Bronchus fibroblast of lung (primary cell): ENCODE measurements at places on chromosomes 1 and 21. TPM values are rescaled to one million over a fixed set of nuclear protein-coding genes. Genes with fewer than 3 reads are reported as not detected.

Gene ADAM30
- not detected in 2 replicates for total RNA-seq

Gene CLEC20A
- 0.15 TPM in 1 of 2 replicates, not detected in the other for total RNA-seq

Gene PTPRU
- total RNA-seq, result 18.8 and 29.1 TPM in 2 replicates

Gene LDLRAD1
- total RNA-seq, result not detected in 2 replicates

Gene C1orf87
- under 0.01 TPM in 1 of 2 replicates, not detected in the other for total RNA-seq

Gene CFAP141
- not detected in 2 replicates for total RNA-seq

Gene GUCA2B
- not detected in 2 replicates for total RNA-seq

Gene NBPF20
- 0.74 and 1.2 TPM in 2 replicates for total RNA-seq

Gene RGL1
- 6.2 and 7.0 TPM in 2 replicates for total RNA-seq

Gene S100A12
- not detected in 2 replicates for total RNA-seq

Gene IER5
- total RNA-seq, result 30.6 and 37.3 TPM in 2 replicates

Gene OR10Z1
- total RNA-seq, result not detected in 2 replicates

Gene ERICH3
- total RNA-seq, result not detected in 2 replicates

Gene GJC2
- 1.9 and 2.4 TPM in 2 replicates for total RNA-seq

Gene GUCA2A
- total RNA-seq, result not detected in 2 replicates

Gene PADI2
- total RNA-seq, result under 0.01 TPM in 1 of 2 replicates, not detected in the other

Gene SEMA4A
- total RNA-seq, result 0.67 and 0.74 TPM in 2 replicates

Gene ARHGAP30
- not detected in 2 replicates for total RNA-seq

Gene CATSPERE
- total RNA-seq, result 0.15 and 0.50 TPM in 2 replicates

Gene RNF186
- total RNA-seq, result not detected in 2 replicates

Gene C1orf50
- 2.5 and 4.0 TPM in 2 replicates for total RNA-seq

Gene AUNIP
- 5.1 and 9.1 TPM in 2 replicates for total RNA-seq

Gene SPRR2E
- not detected in 2 replicates for total RNA-seq

Gene CD1E
- total RNA-seq, result not detected in 2 replicates

Gene KLHDC9
- total RNA-seq, result 1.8 and 2.9 TPM in 2 replicates

Gene CHIA
- total RNA-seq, result not detected in 2 replicates

Gene CFAP45
- 0.30 and 0.84 TPM in 2 replicates for total RNA-seq

Gene CD53
- total RNA-seq, result not detected in 2 replicates

Gene KCNN3
- not detected in 2 replicates for total RNA-seq

Gene CD34
- under 0.01 TPM in 1 of 2 replicates, not detected in the other for total RNA-seq

Gene OR2W3
- not detected in 2 replicates for total RNA-seq

Gene ANGPTL3
- not detected in 2 replicates for total RNA-seq

Gene CSF1
- 20.5 and 22.4 TPM in 2 replicates for total RNA-seq

Gene KCNJ15
- 0.15 TPM in 1 of 2 replicates, not detected in the other for total RNA-seq

Gene AK5
- total RNA-seq, result 23.2 and 26.3 TPM in 2 replicates

Gene CD5L
- not detected in 2 replicates for total RNA-seq

Gene SYT6
- not detected in 2 replicates for total RNA-seq

Gene ATAD3B
- total RNA-seq, result 25.1 and 26.3 TPM in 2 replicates

Gene SDE2
- total RNA-seq, result 8.3 and 11.6 TPM in 2 replicates

Gene S1PR1
- total RNA-seq, result 15.5 and 16.8 TPM in 2 replicates

Gene NTMT2
- not detected in 2 replicates for total RNA-seq

Gene ZNF281
- total RNA-seq, result 11.1 and 12.6 TPM in 2 replicates

Gene CFAP107
- not detected in 2 replicates for total RNA-seq

Gene TLR5
- total RNA-seq, result under 0.01 TPM in 1 of 2 replicates, not detected in the other

Gene DPYD
- total RNA-seq, result 13.2 and 15.6 TPM in 2 replicates

Gene GPR37L1
- total RNA-seq, result not detected in 2 replicates

Gene MYBPH
- not detected in 2 replicates for total RNA-seq

Gene C1orf116
- total RNA-seq, result under 0.01 and 0.15 TPM in 2 replicates

Gene BMP8B
- total RNA-seq, result not detected in 2 replicates

Gene RGS16
- total RNA-seq, result 0.15 TPM in 1 of 2 replicates, not detected in the other

Gene OR2T11
- not detected in 2 replicates for total RNA-seq
